ENCODE measurements at places on chromosomes 2 and 18. TPM values are rescaled to one million over a fixed set of nuclear protein-coding genes. Genes with fewer than 3 reads are reported as not detected.
A peak's percentile ranks its signal among the peaks of the same experiment; 100 is the strongest.

DNA sequence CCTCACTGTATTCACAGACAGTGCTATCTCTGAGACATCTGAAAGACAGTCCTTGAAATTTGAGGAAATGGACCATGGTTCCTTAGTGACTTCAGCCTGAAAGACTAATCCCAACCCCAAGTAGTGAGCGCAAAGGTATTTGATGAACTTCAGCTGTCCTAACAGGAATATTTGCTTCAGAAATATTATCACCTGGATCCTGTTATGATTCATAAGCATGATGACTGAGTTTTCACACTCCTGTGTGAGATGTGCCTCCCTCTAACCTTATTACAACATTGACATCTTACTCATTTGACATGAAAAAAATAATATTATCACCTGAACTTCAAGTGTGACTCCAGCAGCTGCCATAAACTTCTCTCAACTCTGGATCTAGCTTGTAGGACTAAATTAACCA is 11.6 kb upstream of the MRPL19 start:
- no peak for DNase-seq

DNA sequence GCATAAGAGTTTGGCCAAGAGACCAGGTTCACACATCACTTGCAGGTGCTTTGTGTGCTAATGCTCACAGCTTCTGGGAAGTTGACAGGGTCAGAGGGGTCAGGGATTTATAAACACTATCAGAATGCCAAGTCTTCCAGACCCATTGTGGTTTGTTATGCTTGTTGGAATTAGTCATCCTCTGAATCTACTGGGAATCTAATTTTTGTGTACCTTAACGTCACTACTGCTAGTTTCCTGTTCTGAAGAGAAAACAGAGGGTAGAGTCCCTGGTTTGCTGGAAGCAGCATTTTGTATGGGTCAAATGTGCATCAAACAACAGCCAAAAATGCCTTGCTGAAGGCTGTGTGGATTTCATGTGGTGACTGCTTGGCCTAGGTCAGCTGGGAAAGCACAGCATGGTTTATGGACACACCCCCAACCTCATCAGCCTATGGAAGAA is 33.3 kb downstream of the ANTXR1 start:
- no peak for DNase-seq

GRCh38 chr2:178934571-178934970 is 115.4 kb downstream of the CCDC141 start:
- no peak for DNase-seq

DNA sequence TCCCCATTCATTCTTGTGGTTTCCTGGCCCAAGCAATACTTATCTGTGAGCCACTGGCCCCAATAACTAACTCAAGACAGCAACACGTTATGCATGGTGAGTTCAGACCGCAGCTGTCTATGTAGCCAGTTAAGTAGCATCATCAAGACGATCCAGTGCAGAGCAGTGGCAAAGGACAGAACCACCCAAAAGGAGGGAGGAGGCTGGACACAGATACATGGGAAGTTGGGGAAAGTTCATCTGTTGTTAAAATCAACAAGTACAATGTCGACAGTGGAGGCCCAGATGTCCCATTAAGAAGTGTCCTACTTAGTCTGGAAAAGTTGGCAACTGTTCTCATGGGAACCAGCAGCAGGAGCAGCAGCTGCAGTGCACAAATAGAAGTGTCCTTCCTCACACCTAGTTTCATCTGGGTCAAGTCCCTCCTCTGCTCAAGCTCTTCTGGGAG is 106.9 kb upstream of the THOC1 start:
- no peak for DNase-seq

GRCh38 chr2:223612501-223612900 is 10.3 kb upstream of the SCG2 start:
- no peak for DNase-seq

DNA sequence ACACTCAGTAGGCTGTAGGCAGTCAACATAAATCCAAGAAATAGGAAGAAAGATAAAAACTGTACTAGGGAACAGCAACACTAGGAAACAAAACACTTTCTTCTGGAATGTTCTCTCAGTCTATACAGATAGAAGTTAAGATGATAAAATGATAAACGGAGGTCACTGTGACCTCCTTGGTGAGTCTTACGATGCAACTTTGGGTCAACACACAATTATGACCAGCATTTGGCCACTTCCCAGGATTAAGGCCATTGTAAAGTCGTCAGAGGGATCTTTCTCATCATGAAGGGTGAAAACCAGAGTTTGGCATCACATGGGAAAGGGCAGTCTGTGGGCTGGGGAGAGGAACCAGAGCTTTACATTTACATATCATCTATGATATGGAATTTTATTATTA is 33.4 kb downstream of the LAMA3 start:
- no peak for DNase-seq

DNA sequence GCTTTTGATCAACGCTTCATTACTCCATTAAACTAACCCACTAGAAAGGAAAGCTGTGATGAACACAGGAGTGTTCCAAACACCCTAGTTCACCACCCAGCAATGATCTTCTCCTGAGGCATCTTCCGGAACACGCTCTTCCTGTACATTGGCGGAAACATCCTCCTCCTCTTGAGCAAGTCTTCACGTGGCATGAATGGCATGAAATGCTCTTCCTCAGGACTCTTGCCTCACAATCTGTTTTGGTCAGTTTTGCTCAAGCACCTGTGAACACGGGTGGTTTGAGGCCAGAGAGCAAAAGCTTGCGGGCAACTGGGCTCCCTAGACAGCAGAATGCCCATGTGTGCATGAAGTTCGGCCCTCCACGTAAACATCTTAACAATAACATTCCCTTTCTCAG is 734.2 kb upstream of the SALL3 start:
- no peak for DNase-seq

DNA sequence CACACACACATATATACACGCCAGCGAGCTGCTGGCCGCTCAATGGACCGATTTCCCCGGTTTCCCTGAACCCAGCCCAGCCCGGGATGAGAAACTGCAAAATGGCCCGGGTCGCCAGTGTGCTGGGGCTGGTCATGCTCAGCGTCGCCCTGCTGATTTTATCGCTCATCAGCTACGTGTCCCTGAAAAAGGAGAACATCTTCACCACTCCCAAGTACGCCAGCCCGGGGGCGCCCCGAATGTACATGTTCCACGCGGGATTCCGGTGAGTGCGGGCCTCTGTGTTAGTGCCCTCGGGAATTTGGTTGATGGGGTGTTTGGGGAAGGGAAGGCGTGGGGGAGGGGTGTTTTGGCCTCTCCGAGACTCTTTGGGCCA is 392 bp downstream of the ST8SIA3 start:
- peak; percentile 57 for DNase-seq

DNA sequence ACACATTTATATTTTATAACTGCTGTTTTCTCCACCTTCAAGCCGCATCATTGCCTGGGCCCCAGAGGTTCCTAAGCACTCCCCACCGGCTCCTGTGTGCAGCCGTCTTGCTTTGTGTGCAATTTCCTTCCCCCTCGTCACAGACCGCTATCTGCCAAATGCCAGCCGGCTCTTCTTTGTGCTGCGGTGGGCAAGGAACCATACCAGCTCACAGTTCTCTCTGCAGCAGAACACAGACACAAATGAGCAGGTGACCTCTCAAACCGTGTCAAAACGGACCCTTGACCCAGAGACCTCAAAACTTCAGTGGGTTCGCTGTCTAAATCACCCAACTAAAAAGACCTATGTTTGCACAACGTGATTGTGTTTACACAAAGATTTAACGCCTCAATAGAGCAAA is 58.2 kb downstream of the KLF7 start:
- no peak for DNase-seq

- DNase-seq, result no peak
Measured at GRCh38 chr2:119788752-119789151, 29.0 kb downstream of the PTPN4 start.

- DNase-seq, result no peak
Measured at GRCh38 chr2:216700781-216701180, 5.4 kb upstream of the IGFBP5 start.

DNA sequence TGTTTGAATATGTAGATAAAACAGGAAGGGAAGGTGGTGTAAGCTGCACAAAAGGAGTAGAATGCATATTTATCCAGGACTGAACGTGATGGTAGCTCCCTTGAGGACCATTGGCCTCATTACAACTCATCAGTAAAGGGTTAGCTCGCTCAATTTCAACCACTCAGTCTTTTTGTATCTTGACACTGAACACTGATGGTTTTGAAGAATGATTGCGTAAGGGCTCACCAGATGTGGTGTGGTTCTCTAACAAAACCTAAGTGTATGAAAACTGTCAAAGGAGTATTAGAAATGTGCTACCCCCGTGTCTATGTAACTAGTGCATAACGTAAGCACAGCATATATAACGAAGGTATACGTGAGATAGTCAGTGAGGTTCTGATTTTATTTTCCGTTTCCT is 272.4 kb upstream of the THSD7B start:
- no peak for DNase-seq

DNA sequence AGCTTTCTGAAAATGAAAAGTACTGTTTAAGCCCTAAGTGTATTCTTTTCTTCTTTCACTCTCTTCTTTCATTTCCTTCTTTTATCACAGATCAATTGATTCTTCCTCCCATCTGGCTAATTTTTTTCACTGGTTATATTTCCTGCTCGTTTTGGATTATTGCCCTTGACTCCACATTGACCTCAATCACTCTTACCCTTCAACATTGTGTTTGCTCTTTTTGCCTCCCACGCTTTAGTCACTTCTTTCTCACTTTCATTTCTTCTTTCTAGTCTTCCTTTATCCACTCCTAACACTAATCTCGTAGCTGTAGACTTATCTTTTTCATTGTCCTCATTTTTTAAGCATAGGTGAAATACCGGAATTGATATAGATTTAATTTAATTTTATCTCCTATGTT is 320.3 kb upstream of the VRK2 start:
- no peak for DNase-seq

DNA sequence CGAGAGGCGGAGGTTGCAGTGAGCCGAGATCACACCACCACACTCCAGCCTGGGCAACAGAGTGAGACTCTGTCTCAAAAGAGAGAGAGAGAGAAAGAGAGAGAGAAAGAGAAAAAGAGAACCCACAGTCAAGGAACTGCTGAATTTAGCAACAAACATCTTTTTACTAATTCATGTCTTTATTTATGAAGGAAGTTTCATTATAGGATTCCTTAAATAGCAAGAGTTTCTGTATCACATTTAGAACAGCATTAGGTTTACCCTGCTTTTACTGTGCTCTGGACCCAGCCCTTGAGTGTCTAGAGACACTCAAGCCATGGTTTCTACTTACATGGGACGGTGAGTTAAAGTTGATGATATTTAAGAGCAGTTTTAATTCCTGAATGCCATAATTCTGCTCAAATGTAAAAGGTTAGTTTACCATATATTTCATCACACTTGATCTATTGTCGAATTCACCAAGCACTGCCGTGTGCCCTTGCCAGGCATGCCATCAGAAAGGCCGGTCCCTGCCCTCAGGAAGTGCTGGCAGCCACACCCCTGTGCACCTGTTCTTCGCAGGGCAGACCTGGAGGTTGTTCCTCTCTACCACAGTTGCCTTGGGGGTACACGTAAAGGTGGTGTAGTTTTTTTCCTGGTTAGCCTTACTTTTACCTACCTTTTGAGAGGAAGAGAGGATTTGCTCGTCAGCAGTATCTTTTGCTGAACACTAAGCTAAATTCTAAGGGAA is 153.3 kb downstream of the LDLRAD4 start:
- no peak for DNase-seq

The EFR3B gene
- total RNA-seq, result 9.2 TPM

The TUBA3E gene
- not detected for total RNA-seq

The C18orf32 gene
- total RNA-seq, result 65.2 TPM

The CDKL4 gene
- total RNA-seq, result 0.79 TPM

The ELOA2 gene
- total RNA-seq, result not detected

The OTOS gene
- total RNA-seq, result not detected

The TNS1 gene
- total RNA-seq, result 303 TPM

The GEN1 gene
- 7.5 TPM for total RNA-seq
